ENCODE measurements at places on chromosomes 4 and X. TPM values are rescaled to one million over a fixed set of nuclear protein-coding genes. Genes with fewer than 3 reads are reported as not detected.

ARHGAP36 gene
- total RNA-seq: not detected

MMRN1 gene
- not detected for total RNA-seq

CXorf38 gene
- 10.8 TPM for total RNA-seq

ETDA gene
- not detected for total RNA-seq

ZCCHC18 gene
- 0.02 TPM for total RNA-seq

All from A549 treated with dexamethasone at 1 μM for 4 hours (cell line).